ENCODE measurements at places on chromosomes 7 and 10.

DNA sequence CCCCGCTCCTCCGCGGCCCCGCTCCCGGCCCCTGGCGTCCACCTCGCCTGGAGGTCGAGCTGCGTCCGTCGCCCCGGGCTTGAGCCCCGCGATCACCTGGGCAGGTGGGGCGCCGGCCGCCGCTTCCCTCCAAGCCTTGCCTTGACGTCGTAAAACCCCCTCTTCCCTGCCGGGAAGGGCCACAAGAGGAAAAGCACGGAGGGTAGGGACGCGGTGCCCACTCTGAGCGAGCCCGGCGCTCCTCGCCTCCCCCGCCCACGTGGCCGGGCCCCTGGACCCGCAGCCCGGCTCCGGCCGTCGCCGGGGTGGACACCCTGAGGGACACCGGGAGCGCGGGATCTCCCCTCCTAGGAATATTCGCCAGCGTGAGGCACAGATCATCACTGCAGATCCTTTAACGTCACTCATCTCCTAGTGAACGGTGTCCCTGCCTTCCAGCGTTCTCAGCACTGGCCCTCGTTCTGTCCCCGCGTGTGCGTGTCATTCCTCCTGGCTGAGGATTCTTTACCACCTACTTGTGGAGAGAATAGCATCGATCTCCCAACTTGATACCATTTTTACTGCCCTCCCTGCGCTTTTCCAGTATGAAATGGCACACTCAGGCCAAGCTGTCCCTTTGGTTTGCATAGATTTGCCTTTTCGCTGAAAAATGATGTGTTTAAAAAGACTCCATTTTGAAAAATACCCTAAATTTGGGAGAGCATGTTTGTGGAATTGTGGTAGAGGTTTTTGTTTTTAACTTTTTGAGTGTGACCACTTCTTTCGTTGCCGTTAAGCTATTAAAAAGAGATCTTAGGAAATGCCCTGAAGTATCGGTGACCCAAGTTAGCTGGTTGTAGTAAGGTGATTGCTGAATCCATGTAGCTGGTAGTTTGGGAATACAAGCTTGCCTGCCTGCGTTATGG, 649 bp downstream of the ACTR3B start:
- peak; percentile 38 for DNase-seq

DNA sequence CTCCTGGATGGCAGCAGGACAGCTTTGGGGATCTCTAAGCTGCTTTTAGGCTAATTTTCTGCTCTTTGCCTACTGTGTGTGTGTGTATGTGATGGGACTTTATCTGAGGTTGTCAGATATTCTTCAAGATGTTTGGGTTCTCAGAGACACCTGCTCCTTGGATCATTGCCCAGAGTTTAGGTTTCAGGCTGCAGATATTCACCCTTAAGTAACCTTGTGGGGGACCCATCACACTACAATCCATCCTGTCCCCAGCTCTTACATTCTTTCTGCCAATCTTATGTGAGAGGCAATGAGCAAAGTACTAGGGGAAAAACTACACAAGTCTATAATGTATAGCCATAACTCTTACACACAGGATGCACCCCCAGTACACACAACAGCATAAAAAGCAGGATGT, 263.0 kb upstream of the ZWINT start:
- no peak for DNase-seq

GRCh38 chr7:55261386-55261770, 103.8 kb upstream of the LANCL2 start:
- no peak for DNase-seq

- peak; percentile 68 for DNase-seq
Observed at GRCh38 chr7:518630-519483, 789 bp downstream of the PDGFA start.

GRCh38 chr7:150412518-150413488, 33.7 kb downstream of the ZNF775 start:
- no peak for DNase-seq

Measured in pons (tissue), 1 donor.